ENCODE measurements at places on chromosomes 6 and 20.
A peak's percentile ranks its signal among the peaks of the same experiment; 100 is the strongest.

GRCh38 chr6:51129043-51129442, 310.4 kb downstream of the TFAP2B start:
- DNase-seq = no peak

DNA sequence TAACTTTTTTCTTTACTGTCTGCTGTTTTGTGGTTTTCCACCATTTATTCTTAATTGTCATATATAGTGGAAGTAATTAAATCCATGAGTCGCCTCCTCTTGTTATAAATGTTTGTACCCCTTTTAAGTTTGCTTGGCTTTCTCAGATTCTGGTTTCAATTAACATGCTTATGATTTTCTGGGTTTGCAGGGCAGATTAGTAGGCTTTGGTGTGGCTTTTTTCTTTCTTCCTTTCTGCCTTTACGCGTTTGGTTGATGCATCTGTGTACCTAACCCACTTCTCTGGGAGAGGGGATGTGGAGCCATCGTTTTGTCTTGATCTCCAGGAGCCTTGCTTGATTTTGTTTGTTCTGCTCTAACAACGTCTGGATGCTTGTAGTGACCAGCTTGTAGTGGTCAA, 100.4 kb downstream of the JARID2 start:
- DNase-seq = no peak

DNA sequence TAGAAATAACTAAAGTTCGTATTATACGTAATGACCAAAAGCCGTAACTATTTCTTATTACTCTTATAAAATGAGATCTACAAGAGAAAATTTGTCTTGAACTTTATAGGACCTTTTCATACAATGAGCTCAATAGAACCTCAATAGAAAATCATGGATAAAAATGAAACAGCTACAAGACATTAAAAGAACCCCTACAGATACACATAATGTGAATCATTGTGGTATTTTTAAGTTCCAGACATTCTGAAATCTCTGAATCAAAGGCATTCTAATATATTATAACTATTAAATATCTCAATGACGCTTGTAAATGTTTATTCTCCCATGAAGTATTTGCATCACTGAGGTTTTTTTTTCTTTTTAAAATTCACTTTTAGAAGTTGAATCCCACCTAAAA, 22.2 kb upstream of the POU3F2 start:
- no peak for DNase-seq

GRCh38 chr6:137402143-137402680, 92.0 kb downstream of the OLIG3 start:
- no peak for DNase-seq

- no peak for DNase-seq
These were observed 12.0 kb downstream of the NCOA5 start for GRCh38 chr20:46077642-46078305.

DNA sequence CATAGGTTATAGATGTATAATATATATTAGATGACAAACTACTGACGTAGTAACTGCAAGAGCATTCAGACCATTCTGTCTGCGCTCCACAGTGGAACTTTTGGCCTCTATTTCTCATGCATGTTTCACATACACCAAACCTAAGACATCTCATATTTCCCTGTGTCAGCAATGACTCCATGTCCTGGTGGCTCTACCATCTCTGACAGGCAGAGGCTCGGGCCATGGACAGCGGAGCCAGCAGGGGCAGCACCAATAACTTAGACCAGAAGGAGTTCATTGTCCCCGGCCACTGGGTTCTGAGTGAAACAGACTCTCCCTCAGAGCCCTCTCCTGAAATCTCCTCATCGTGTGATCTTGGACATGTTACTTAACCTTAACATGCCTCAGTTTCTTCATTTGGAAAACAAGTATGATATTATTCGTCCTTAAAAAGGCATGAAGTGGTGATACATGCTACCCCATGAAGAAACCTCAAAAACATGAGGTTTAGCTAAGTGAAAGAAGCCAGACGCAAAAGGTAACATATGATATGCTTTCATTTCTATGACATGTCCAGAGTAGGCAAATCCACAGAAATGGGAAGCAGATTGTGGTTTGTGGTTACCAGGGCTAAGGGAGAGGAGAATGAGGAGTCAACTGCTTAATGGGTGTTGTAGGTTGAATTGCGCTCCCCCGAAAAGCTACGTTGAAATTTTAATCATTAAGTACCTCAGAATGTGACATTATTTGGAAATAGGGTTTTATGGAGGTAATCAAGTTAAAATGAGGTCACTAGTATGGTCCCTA, 564.0 kb upstream of the JARID2 start:
- DNase-seq = no peak

DNA sequence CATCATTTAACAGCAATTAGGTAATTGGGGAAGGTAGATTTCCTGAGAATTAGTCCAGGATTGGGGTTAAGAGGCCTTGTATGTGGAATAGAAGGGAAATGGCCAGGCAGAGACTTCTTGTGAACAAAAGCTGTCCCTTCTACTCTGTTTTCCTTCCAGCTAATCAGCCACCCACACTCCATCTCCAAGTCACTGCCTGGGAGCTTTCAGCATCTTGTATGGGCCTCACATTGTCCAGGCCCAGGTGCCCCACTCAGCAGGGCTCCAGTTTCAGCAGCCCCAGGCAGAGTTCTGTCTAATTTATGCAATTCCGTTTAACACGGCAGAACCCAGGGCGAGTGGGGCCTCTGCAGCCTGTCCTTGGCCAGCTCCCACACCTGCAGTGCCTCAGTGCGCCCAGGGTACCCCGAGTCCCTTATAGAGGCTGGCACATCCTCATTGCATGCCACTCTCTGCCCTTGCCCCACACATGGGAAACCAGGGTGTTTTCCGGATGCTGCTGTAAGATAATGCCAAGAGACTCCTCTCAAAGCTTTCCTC, 113.0 kb downstream of the EDN3 start:
- no peak for DNase-seq

GRCh38 chr6:391559-392440, at the start of gene IRF4:
TSS of gene IRF4 (plus strand) at chr6:391752. CDS start at chr6:393153, 1,401 bp downstream.
- DNase-seq = peak; percentile 64
